ENCODE measurements at places on chromosomes 12 and 14.

- no peak for DNase-seq
These were observed 15.1 kb downstream of the CD9 start for GRCh38 chr12:6215120-6215807.

GRCh38 chr14:77044783-77045237 lies 16.3 kb upstream of the IRF2BPL start:
- no peak for DNase-seq

DNA sequence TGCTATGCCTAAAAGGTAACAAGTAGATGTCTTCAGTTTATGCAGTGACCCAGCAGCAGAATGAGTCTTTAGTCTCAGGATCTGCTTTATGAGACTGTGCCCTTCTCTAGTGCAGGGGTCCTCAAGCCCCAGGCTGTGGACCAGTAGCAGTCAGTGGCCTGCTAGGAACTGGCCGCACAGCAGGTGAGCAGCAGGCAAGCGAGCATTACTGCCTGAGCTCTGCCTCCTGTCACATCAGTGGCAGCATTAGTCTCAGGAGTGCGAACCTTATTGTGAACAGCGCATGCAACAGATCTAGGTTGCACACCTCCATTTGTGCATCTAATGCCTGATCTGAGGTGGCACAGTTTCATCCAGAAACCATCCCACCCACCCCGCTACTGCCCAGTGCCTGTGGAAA lies 38.4 kb downstream of the LRP6 start:
- no peak for DNase-seq

DNA sequence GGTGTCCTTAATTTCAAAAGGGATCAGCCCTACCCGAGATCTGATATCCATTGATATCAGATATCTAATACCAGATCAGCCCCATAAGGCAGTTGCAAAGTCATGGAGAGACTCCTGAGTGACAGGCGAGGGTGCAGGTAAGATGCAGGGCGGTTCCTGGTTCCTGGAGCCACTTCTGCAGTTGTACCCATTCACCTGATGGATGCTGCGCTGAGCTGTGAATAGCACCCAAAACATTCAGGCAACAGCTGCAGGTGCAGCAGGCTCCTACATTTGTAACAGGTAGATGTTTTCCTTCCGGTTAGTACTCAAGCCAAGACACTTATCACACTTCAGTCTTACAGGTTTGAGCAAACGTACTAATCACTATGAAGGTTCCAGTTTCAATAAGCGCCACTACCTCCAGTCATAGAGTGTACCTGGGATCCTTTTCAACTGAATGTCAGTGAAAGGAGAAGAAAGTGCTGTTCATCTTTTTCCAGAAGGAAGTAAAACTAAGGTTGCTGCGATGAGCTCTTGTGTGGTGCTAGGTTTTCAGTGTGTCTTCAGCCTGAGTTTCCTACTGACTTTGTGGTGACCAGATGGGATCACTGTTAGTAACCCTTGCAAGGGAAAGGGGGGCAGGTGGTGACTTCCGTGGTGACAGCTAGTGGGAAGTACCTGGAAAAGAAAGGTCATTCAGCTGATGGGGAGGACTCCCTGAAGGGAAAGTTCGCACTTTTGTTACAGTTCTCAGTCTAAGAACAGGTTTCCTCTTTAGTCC lies 1.9 kb downstream of the ATP6V0A2 start:
- no peak for DNase-seq

- DNase-seq, result no peak
These were observed 145.0 kb downstream of the SAMD4A start for GRCh38 chr14:54711812-54712464.

- no peak for DNase-seq
These were observed 1.5 kb upstream of the WNT10B start for GRCh38 chr12:48972952-48973483.

GRCh38 chr12:132465269-132466190 lies 24.4 kb upstream of the FBRSL1 start:
- peak; percentile 26 for DNase-seq

GRCh38 chr12:41362510-41362909 lies 174.4 kb downstream of the PDZRN4 start:
- no peak for DNase-seq

GRCh38 chr12:110278255-110278536 lies 2.9 kb upstream of the ATP2A2 start:
- no peak for DNase-seq

DNA sequence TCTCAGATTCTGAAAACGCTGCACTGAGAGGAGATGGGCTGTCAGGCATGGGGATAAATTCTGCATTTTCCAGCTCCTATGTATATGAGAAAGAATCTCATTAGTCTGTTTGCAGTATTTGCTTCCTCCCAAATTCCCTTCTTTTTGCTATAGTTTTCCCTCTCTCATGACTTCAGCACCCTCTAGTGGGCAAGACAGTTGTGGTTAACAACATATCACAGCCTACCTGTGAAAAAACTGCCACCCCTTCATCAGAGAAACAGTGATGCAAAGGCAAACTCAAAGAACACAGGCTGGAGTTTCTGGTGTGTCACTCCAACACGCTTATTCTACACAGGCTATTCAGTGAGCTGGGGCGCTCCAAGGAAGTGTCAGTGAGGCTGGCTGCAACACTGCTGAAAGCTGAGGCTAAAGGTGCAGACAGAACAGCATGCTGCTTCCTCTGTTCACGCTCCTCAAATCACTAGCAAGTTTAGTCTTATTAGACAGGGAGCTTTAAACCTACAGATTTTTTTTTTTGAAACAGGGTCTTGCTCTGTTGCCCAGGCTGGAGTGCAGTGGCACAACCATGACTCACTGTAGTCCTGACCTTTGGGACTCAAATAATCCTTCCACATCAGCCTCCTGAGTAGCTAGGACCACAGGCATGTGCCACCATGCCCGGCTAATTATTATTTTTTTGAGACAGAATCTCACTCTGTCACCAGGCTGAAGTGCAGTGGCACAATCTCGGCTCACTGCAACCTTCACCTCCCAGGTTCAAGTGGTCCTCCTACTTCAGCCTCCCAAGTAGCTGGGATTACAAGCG lies 19.3 kb downstream of the ZC2HC1C start:
- DNase-seq, result peak; percentile 79

GRCh38 chr12:26187014-26187798 lies 8.2 kb upstream of the SSPN start:
- DNase-seq, result no peak

GRCh38 chr14:56324856-56325699 lies 206.9 kb downstream of the PELI2 start:
- no peak for DNase-seq

GRCh38 chr12:41684997-41685396 lies 459.7 kb downstream of the GXYLT1 start:
- no peak for DNase-seq

GRCh38 chr12:122835750-122836026 lies 431 bp downstream of the HIP1R start:
- peak; percentile 80 for DNase-seq

DNA sequence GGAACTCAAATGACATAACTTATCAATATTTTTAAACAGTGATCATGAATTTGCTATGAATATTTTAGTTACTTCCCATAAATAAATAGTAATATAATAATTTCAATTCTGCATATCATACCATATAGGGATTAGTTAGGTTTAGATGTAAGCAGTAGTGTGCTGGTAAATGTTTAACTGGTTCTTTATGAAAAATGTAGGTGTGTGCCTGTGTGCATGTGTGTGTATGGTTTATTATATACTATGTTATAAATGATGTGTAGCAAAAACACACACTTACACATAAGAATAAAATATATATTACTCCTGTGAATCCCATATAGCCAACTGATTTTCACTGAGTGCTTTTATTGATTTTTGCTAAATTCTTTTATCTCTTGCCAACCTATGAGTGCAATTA lies 14.0 kb upstream of the BHLHE41 start:
- no peak for DNase-seq

GRCh38 chr12:107368586-107368985 lies 275.2 kb upstream of the CRY1 start:
- no peak for DNase-seq

DNA sequence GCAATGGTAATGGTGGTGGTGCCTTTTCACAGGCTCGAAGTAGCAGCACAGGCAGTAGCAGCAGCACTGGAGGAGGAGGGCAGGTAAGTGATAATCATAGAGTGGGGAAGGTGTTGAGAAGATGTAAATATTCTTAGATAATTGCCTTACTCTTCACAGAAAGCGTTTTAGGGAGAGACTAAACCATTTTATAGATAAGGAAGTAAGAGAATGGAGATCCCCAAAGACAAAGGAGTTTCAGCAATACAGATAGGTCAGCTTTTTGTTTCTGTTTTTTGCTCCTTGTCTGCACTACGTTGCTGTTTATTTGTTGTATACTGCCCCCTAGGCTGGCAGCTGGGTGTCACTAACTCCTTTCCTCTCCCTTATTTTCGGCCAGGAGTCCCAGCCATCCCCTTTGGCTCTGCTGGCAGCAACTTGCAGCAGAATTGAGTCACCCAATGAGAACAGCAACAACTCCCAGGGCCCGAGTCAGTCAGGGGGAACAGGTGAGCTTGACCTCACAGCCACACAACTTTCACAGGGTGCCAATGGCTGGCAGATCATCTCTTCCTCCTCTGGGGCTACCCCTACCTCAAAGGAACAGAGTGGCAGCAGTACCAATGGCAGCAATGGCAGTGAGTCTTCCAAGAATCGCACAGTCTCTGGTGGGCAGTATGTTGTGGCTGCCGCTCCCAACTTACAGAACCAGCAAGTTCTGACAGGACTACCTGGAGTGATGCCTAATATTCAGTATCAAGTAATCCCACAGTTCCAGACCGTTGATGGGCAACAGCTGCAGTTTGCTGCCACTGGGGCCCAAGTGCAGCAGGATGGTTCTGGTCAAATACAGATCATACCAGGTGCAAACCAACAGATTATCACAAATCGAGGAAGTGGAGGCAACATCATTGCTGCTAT lies 2.0 kb downstream of the SP1 start:
- DNase-seq, result peak; percentile 66

DNA sequence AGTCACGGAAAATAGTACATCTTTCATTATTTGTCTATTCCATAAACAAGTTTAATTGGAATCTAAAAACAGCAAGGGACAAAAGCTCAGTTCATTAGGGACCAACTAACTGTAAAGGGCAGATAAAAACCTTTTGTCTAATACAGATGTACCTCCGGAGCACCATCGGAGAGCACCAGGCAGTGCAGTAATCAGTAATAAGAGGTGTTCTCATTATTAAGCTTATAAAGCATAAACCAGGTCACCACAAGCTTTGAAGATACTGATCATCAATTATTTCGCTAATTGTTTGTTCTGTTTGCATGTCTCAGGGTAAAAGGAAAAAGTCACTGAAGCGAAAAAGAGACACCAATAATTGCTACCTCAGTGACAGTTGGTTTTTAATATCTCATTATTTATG lies 207.3 kb upstream of the PRKD1 start:
- DNase-seq, result no peak

DNA sequence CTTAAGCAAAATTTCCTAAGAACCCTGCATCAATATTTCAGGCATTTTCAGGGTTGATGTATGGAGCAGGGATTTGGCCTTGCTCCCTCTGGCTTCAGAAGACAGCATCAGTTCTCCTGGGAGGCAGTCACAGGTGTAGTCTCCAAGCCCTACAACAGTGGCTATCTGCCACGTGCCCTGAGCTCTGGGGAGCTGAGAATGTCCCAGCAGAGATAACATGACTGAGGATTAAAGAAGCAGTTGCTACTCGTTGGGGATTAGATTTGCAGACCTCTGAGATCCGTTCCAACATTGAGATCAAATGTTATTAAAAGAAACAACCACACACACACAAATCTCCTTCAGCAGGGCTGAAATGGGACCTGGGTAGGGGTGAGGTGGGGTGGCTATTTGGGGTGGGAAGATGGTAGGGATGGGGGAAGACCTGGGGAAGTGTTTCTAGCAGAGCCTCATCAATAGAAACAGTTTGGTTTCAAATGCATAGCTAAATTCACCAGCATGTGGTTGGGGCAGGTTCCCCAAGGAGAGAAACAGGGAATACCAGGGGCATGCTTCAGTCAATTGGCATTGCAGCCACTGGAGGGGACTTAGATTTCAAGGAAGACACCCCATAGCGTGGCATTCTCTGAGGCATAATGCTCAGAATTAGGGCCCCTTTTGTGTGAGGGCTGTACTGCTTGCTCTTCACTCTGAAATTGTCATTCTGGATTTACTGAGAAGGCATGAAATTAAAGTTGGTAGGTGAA lies 15.2 kb upstream of the FAM234B start:
- no peak for DNase-seq

GRCh38 chr12:119090276-119090675 lies 88.5 kb upstream of the HSPB8 start:
- no peak for DNase-seq

DNA sequence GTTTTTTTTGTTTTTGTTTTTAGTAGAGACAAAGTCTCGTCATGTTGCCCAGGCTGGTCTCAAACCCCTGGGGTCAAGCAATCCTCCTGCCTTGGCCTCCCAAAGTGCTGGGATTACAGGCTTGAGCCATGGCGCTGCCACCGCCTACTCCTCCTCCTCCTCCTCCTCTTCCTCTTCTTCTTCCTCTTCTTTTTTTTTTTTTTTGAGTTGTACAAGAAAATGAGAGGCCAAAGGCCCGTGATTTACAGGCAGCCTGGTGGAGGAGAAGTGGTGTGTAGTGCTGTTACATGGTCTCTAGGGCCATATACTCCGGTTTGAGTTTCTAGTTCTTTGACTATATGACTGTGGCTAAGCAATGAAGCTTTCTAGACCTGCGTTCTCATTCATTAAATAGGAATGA lies 29.6 kb upstream of the SPPL3 start:
- no peak for DNase-seq

DNA sequence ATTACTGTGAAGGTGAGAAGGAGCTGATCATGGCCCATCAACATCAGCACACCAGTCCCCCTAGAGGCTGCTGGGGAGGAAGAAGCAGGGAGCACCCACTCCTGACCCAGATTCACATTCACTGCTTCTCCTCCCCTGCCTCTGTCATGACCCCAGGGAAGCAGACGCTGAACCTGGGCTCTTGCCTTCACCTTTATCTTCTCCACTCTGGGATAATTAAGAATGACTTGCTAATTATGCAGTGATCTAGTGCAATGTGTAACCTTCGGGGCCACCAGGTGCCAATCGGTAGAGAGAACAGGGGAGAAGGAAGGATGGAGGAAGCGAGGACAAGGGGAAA lies 44.4 kb upstream of the IQSEC3 start:
- DNase-seq, result no peak

DNA sequence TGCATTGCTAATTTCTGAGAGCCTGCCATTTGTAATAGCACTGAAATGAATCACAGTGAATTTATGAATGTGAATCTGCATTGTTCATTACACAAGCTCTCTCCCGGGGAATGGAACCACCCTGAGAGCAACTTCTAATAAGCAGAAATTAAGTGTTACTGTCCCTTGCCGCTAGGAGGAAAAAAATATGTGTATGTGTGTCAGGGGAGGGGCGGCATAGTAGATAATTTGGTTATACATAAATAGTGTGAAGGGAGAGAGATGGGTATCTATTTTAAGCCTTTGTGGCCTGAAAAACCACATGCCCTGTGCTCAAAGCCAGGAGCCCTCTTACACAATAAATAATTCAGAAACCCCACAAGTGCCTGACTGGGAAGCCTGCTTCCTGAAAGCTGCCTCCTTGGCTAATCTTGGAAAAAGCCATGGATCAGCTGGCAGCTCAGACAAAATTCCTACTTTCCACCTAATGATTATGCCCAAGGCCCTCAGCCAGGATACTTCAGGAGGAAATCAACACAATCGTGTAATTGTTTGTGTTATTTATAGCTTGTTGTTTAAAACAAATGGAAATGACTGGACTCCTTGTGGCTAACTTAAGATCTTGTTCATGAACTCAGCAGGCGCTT lies 366.2 kb upstream of the KITLG start:
- no peak for DNase-seq
